ENCODE measurements at places on chromosomes 5 and 9.
A peak's percentile ranks its signal among the peaks of the same experiment; 100 is the strongest.

DNA sequence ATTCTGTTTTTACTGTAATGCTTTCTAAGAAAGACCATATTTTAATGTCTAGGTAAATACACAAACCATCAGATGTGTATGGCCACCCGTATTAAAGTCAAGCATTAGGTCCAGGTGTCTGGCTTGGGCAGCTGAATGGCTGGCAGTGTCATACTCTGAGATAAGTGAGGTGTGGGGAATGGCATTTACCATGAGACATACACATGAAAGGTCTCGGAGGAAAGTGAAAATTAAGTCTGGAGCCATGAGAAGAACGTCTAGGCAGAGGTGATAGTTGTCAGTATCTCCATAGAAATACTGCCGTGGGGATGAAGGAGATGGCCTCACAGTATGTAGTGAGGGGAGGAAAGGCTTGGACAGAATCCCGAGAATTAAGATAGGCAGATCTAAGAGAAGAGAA, 164.3 kb downstream of the TLE4 start:
- no peak for DNase-seq

DNA sequence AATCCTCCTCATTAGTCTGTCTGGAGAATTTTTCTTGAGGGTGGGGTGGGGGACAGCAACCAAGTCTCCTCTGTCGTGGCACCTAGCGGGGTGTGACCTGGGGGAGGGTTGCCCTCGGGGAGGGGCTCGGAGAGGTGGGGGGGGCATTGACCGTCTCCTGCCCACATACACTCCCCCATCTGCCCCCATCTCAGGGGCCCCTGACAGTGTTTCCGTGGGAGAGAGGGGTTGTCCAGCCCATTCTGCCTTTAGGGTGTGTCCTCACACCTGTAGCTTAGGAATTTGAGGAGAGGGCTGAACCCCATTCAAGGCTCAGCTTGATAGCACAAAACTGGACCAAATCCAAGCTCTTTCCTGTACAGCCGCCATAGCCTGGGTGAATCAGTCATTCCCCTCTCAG, 5.9 kb upstream of the CXXC5 start:
- no peak for DNase-seq

- no peak for DNase-seq
Observed at GRCh38 chr5:149094996-149095395, 32.1 kb upstream of the SH3TC2 start.

GRCh38 chr9:227860-228259, 13.2 kb downstream of the DOCK8 start:
- no peak for DNase-seq

DNA sequence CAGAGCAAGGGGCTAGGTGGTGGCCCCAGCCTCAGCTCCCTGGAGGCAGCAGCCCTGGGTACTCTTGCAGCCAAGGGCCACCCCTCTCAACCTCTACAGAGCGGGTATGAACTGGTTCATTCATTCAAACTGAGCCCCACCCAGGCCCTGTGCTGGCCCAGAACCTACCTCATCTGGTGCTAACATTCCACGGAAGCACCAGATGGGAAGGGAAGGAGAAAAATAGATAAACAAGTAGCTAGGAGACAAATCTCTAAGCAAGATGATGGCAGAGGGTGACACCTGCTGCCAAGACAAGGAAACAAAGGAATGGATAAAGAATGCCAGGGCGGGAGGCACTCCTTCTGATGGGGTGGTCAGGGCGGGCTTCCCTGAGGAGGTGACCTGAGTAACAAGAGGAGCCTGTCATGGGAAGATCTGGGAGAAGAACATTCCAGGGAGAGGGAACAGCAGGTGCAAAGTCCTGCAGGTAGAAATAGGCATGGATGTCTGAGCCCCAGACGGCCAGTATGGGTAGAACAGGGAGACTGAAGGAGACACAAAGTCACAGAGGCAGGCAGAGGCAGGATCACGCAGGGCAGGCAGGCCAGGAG, 6.1 kb downstream of the ST6GALNAC4 start:
- DNase-seq = peak; percentile 49

- no peak for DNase-seq
Observed at GRCh38 chr5:93294996-93295395, 286.0 kb downstream of the NR2F1-AS1 start.

Measured in DMS 273 treated with DMSO at 0.1 percent for 48 hours (cell line).